ENCODE measurements at places on chromosomes 5 and 9. TPM values are rescaled to one million over a fixed set of nuclear protein-coding genes. Genes with fewer than 3 reads are reported as not detected.
A peak's percentile ranks its signal among the peaks of the same experiment; 100 is the strongest.

ADCY2 gene
- total RNA-seq = 1.2 TPM

SPINK7 gene
- total RNA-seq = not detected

AHRR gene
- total RNA-seq = 0.34 TPM

SV2C gene
- 0.06 TPM for total RNA-seq

DNA sequence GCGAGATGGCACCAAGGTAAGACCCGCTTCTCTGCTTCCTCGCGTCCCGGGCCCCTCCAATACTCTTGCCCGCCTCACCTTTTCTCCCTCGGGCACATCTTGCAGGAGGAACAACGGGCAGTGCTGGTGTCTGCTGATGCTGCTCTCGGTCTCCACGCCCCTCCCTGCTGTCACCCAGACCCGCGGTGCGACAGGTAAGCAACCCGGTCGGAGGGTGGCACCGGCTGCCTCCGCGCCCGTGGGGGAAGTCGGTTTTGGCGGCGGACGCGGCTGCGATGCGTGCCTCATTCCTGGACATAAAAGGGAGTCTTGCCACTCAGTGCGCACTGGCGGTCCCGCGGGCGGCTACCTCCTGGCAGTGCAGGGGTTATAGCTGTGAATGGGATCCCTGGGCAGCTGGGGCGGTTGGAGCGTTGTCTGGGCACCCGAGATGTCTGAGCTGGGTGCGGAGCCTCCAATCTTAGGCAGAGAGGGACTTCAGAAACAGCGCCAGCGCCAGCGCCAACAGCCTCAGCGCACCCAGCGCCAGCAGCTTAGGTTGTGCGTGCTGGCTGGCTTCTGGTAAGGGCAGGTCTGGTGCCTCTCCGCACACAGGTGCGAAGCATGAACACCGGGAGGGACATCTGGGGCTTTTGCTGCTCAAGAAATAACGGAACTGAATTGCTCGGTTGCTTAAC, 488 bp downstream of the COL15A1 start:
- no peaks in the 10 kb centered on the region for H3K36me3 ChIP-seq
- H3K4me1 ChIP-seq = peaks cover 9% of the 10 kb centered on the region
- peaks cover 72% of the 10 kb centered on the region for H3K27me3 ChIP-seq
- H3K4me3 ChIP-seq = peak overlapping the region; percentile 67
- DNase-seq = peak; percentile 49

DNA sequence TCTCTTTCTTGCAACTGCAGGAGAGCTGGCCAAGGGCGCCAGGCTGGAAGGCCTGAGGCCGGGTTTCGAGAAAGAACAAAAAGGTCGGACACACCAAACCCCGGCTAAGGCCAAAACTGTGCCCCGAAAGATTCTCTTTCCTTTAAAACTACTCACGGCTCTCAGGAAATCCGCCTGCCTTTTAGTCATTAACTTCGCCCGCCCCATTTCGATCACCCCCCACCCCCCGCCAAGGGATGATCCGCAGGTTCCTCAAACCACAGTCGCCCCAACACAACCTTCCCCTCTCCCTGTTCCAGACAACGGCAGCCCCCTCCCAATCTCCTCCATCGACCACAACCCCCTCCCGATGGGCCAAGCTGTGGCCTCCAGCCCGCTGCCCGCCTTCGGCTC, 536 bp downstream of the FEM1C start:
- H3K27me3 ChIP-seq = no peaks in the 10 kb centered on the region
- peaks cover 31% of the 10 kb centered on the region for H3K4me1 ChIP-seq

DNA sequence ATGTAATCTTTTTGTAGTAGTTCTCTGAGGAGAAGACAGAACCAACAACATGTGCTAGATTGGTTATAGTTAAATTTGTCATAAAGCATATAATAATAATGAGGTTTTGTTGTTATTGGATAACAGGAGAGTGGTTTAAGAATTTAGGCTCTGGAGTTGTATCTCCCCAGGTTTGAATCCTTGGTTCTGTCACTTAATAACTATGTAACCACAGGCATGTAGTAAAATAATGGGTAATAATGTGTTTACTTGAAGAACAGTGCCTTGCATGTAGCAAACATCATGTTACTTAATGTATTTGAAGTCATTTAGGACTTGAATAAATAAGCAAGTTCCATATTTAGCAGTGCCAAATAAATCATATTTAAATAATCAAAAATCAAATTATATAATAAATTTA, 55.8 kb downstream of the NSD1 start:
- no peak for DNase-seq
- H3K4me3 ChIP-seq = no peak overlapping the region
- peaks cover 3% of the 10 kb centered on the region for H3K36me3 ChIP-seq
- no peaks in the 10 kb centered on the region for H3K4me1 ChIP-seq
- no peaks in the 10 kb centered on the region for H3K27me3 ChIP-seq

GRCh38 chr5:149939546-149939945, 5.0 kb downstream of the PDE6A start:
- no peak for DNase-seq
- H3K36me3 ChIP-seq = no peaks in the 10 kb centered on the region
- no peaks in the 10 kb centered on the region for H3K27me3 ChIP-seq
- no peak overlapping the region for H3K4me3 ChIP-seq
- H3K27ac ChIP-seq = no peak overlapping the region

DNA sequence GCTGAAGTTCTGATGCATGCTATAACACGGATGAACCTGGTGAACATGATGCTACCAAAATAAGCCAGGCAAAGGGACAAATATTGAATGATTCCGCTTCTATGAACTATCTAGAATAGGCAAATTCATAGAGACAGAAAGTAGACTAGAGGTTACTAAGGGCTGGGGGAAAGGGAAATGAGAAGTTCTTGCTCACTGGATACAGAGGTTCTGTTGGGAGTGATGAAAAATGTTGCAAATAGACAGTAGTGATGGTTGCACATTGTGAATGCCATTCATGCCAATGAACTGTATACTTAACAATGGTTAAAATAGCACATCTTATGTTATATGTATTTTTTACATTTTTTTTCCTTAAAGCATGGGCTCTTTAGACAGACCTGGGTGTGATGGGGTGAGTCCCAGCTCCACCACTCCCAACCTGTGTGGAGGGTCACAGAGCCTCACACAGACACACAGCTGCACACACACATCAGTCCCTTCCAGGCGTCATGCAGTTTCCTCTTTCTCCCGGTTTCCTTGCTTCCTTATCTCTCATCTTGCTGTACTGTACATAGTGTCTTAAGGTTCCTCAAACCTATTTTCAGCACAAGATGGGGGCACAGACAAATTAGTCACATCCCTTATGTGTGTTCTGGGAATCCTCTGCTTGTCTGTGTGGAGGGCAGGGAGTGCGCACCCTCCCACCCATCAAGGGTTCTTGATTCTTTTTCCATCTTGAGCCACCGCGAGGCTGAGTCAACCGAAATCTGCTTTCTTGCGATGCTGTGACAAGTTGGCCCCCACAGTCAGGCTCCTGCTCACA, 192.9 kb downstream of the CRB2 start:
- no peak for DNase-seq
- H3K4me3 ChIP-seq = no peak overlapping the region
- H3K36me3 ChIP-seq = no peaks in the 10 kb centered on the region
- H3K4me1 ChIP-seq = peaks cover 34% of the 10 kb centered on the region

DNA sequence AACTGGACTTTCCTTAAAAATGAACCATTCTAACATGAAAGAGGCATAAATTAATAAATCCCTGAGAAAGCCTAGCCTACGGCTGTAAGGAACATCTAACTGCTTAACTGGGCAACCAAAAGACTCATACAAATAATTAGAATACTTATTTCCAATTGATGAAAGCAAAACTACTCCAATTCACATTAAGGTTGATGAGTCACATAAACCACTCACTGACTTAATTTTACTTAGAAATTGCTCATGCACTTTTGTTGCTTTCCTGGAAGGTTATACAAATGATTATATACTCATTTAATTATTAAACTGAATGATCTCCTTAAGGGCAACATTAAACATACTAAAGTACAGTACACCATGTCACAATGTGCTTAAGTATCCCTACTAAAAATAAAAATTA, 101.9 kb downstream of the NFIB start:
- no peaks in the 10 kb centered on the region for H3K36me3 ChIP-seq
- no peaks in the 10 kb centered on the region for H3K27me3 ChIP-seq
- no peak overlapping the region for H3K4me3 ChIP-seq
- H3K4me1 ChIP-seq = peaks cover 4% of the 10 kb centered on the region

GRCh38 chr9:19148187-19148586, 20.9 kb upstream of the PLIN2 start:
- DNase-seq = no peak
- H3K27ac ChIP-seq = no peak overlapping the region
- H3K4me3 ChIP-seq = no peak overlapping the region
- no peaks in the 10 kb centered on the region for H3K4me1 ChIP-seq
- H3K36me3 ChIP-seq = no peaks in the 10 kb centered on the region

DNA sequence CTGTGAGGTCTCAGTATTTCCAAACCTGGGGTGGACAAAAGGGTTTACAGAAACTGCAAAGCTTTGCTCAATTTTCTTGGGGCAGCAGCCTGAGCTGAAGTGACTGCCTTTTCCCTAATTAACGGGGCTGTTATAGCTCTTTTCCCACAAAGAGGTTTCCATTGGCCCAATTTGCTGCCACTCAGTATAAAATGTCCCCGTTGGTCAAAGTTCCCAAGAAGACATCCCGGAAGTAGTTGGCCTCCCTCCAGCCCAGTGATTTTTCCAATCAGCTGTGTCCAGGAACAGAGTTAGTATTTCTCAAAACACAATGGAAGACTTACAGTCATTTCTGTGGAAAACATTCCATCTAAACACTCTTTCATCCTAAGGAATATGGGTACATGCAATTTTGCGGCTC, 643.6 kb downstream of the ACTL7B start:
- no peaks in the 10 kb centered on the region for H3K27me3 ChIP-seq
- no peak overlapping the region for H3K4me3 ChIP-seq
- peaks cover 9% of the 10 kb centered on the region for H3K4me1 ChIP-seq
- no peak overlapping the region for H3K27ac ChIP-seq
- no peaks in the 10 kb centered on the region for H3K36me3 ChIP-seq

DNA sequence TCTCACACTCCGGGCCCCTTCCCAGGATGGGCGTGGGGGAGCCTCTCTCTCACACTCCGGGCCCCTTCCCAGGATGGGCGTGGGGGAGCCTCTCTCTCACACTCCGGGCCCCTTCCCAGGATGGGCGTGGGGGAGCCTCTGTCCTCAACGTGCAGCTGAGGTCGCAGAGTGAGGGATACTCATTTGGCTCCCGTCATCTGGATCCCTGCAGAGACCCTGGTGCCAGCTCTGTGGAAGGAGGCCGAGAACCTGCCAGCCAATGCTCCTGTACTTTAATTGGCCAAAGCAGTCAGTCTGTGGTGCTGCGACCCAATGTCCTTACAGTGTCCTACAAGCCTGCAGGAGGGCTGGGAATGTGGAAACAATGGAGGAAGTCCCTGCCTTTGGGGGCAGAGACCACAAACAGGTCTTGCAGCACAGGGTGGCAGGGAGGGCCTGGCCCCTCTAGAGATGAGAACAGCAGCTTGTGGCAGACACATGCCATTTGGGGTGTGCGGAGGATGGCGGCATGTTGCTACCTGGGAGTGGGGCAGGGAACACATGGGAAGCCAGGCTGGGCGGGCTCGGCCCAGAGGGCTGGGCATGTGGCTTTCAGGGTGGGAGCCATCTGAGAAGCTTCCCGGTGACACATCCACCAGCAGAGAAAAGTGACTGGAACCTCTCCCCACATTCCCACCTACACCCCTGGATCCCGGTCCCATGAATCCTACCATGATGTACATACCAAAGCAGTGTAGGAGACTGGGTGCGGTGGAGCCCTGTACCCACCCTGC, 13.6 kb upstream of the MRNIP start:
- no peak overlapping the region for H3K4me3 ChIP-seq
- peaks cover 20% of the 10 kb centered on the region for H3K4me1 ChIP-seq
- DNase-seq = no peak
- no peaks in the 10 kb centered on the region for H3K27me3 ChIP-seq
- no peak overlapping the region for H3K27ac ChIP-seq

GRCh38 chr5:72994578-72994977, 38.7 kb downstream of the FCHO2 start:
- H3K27me3 ChIP-seq = no peaks in the 10 kb centered on the region
- DNase-seq = no peak
- H3K27ac ChIP-seq = no peak overlapping the region
- H3K4me1 ChIP-seq = no peaks in the 10 kb centered on the region

DNA sequence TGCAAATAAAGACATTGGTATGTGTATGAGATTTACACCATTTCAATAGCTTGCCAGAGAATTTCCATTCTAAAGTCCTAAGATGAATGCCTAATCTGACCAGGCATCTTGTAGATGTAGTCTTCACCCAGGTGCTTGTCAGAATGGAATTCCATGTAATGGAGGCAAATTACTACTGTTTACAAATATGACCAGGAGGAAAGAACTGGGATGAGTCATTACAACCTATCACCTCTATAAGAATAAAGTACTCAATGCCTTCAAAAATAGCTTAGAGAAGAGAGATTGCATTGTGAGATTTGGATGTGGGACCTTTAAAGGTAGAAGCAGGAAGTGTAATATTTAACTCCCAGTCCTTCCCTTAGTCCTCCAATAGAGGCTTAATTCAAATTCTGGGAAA, 507.0 kb upstream of the PTGER4 start:
- H3K4me3 ChIP-seq = no peak overlapping the region
- no peaks in the 10 kb centered on the region for H3K4me1 ChIP-seq
- H3K27ac ChIP-seq = no peak overlapping the region
- DNase-seq = no peak
- H3K36me3 ChIP-seq = no peaks in the 10 kb centered on the region
- no peaks in the 10 kb centered on the region for H3K27me3 ChIP-seq
